CD4-positive, alpha-beta T cell (primary cell): ENCODE measurements at places on chromosomes 4 and X. TPM values are rescaled to one million over a fixed set of nuclear protein-coding genes. Genes with fewer than 3 reads are reported as not detected.

GRCh38 chr4:48752246-48752645 is 27.8 kb downstream of the FRYL start:
- H3K36me3 ChIP-seq = no peaks in the 10 kb centered on the region
- no peak overlapping the region for H3K4me3 ChIP-seq
- no peak overlapping the region for H3K27ac ChIP-seq
- H3K4me1 ChIP-seq = peaks cover 21% of the 10 kb centered on the region
- no peaks in the 10 kb centered on the region for H3K27me3 ChIP-seq

DNA sequence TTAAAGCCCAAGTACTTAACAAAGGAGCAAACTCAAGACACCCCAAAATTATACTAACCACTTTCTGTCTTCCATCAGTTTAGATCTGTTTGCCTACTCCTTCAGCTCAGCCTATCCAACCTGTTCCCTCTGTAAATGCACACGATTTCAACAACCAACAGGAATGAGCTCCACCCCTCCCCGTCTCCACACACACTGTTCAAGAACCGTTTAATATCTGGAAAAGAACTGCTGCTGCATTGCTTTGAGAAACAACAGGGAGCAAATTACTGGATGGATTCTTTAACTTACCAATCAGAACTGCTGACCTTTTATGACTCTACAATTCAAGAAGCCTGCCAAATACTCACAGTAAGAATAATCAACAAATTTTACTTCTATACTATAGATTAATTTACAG is 87.0 kb downstream of the FBXW7 start:
- no peaks in the 10 kb centered on the region for H3K27me3 ChIP-seq
- no peak overlapping the region for H3K27ac ChIP-seq
- H3K4me1 ChIP-seq = no peaks in the 10 kb centered on the region
- H3K36me3 ChIP-seq = no peaks in the 10 kb centered on the region
- no peak overlapping the region for H3K4me3 ChIP-seq

DNA sequence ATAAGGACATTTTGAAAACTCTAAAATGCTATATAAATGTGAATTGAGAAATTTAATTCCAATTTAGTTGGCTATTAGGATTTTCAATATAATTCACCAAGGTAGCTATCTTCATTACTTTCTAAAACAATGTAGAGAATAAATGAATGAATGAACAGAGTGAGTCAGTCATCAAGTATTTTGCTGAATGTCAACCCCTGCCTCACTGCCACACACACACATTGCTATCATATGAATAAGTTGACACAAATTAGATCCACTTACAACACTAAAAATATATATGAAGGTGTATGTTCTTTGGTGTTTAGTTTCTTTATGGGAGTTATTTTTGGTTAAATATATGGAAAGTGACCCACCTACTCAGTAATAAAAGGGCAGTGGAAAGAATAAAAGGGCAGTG is 141.4 kb upstream of the SMIM10 start:
- no peaks in the 10 kb centered on the region for H3K27me3 ChIP-seq
- no peak for DNase-seq
- H3K4me3 ChIP-seq = no peak overlapping the region
- H3K27ac ChIP-seq = no peak overlapping the region
- H3K36me3 ChIP-seq = no peaks in the 10 kb centered on the region

DNA sequence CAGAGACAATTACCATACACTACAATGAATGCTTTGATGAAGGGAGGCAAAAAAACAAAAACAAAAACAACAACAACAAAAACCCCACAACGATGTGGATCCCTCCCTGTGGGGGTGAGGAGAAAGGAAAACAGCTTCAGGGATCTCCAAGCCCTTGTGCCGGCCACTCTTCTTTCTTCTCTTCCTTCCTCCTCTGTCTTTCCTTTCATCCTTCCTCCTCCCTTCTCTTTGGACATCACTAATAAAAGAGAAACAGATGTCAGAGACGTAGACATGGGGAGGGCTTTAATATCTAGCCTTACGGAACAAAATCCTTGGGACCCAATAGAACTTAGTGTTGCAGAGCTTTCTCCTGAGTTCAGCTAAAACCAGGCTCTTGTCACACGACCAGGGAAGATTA is 18.8 kb upstream of the STX18 start:
- peaks cover 2% of the 10 kb centered on the region for H3K36me3 ChIP-seq
- no peaks in the 10 kb centered on the region for H3K4me1 ChIP-seq
- H3K27ac ChIP-seq = no peak overlapping the region
- no peaks in the 10 kb centered on the region for H3K27me3 ChIP-seq
- no peak for DNase-seq

DNA sequence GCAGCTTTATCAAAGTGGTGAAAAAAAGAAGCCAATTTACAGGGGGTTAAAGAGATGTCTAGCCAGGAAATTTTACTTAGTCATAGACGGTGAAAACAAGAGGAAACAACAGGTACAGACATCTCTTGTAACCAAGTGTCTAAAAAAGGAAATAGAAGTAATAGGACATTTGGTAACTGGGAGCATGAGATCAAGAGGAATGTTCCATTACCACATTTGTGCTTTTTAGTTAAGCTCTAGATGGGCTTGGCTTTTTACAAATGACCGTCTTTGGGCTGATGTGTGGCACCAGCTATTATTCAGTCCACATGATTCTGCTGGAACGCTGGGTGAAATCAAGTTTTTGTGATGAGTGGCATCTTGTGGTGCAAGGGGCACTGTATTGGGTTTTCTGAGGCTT is 179.5 kb downstream of the SMIM20 start:
- no peaks in the 10 kb centered on the region for H3K36me3 ChIP-seq
- DNase-seq = no peak
- peaks cover 7% of the 10 kb centered on the region for H3K4me1 ChIP-seq
- H3K4me3 ChIP-seq = no peak overlapping the region
- H3K27me3 ChIP-seq = no peaks in the 10 kb centered on the region

GRCh38 chr4:2534904-2535375 is 1.5 kb upstream of the FAM193A start:
- H3K27me3 ChIP-seq = no peaks in the 10 kb centered on the region
- H3K4me3 ChIP-seq = peak overlapping the region; percentile 59
- no peak for DNase-seq
- H3K4me1 ChIP-seq = peaks cover 34% of the 10 kb centered on the region
- H3K36me3 ChIP-seq = peaks cover 2% of the 10 kb centered on the region
- no peak overlapping the region for H3K27ac ChIP-seq

DNA sequence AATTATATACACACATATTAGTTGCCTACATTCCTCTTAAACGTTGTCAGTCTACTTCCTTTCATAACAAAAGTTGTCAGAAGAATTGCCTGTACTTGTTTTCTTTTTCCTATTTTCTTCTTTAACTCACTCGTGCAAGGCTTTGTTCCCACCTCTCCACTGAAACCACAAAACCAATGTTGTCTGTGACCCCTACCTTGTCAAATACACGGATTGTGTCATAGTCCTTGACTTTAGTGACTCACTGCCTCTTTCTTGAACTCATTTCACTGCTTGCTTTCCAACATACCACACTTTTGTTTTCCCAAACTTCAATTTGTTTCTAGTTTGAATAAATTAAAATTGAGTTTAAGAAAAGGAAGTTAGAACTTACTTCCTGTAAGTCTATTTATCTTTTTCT is 283.9 kb upstream of the AGA start:
- no peak overlapping the region for H3K4me3 ChIP-seq
- no peak for DNase-seq
- H3K4me1 ChIP-seq = no peaks in the 10 kb centered on the region
- no peak overlapping the region for H3K27ac ChIP-seq
- no peaks in the 10 kb centered on the region for H3K36me3 ChIP-seq
- H3K27me3 ChIP-seq = no peaks in the 10 kb centered on the region

Gene LARP7
- 43.5 TPM for total RNA-seq

GRCh38 chr4:76087007-76087769 is 12.7 kb downstream of the ART3 start:
- no peaks in the 10 kb centered on the region for H3K36me3 ChIP-seq
- no peak overlapping the region for H3K4me3 ChIP-seq
- H3K27me3 ChIP-seq = peaks cover 3% of the 10 kb centered on the region
- no peak overlapping the region for H3K27ac ChIP-seq
- H3K4me1 ChIP-seq = no peaks in the 10 kb centered on the region
- DNase-seq = no peak

DNA sequence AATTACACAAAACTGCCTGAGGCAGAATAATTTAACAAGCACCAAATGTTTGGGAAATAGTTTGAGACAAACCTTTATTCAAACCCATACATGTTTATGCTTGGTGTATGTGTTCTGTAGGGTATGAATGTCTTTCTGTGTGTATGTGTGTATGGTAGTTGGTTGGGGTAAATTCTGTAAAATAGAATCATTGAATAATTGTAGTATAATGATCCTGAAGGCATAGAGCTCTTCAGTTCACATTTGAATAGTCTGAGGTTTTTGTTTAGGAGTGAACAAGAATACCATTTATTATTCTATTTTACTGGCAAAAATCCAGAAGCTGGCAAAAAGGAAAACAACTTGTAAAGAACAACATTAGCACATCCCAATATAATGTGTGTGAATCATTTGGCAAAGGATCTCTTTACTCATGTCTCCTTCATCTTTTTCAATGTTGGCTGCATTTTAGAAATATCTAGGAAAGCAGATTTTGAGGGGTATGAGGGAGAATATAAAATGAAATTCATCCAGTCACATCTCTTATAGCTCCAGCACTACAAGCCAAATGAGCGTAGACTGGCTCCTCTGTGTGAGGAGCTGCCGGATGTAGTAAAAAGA is 360.0 kb downstream of the CHIC1 start:
- no peaks in the 10 kb centered on the region for H3K36me3 ChIP-seq
- H3K4me1 ChIP-seq = no peaks in the 10 kb centered on the region
- no peak overlapping the region for H3K4me3 ChIP-seq
- no peak for DNase-seq
- no peak overlapping the region for H3K27ac ChIP-seq

Gene H2BW2
- total RNA-seq = not detected

DNA sequence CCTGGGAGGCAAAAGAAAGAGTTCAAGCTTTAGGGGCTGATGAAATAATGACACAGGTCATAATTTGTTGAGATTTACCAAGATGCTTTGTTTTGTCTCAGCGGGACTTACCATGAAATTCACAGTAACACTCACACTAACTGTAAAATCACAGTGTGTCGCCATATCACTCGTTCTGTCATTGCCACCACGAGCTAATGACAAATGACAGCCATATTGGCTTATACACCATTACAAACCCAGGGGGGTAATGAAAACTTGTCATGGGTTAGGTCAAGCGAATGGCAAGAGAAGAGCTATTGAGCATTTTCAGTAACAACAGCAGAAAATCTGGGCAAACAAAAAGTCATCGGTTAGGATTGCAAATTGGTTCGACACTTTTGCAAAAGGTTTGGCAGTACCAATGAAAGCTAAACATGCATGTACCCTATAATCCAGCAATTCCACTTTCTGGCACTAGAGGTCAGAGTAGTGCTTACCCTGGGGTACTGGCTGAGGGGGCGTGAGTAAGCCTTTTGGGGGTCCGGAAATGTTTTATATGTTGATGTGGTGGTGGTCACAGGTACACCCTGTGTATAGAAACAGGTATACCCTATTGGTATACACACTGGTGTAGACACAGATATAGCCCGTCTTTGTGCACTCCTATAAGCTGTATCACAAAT is 83.9 kb upstream of the RAI2 start:
- no peaks in the 10 kb centered on the region for H3K36me3 ChIP-seq
- no peaks in the 10 kb centered on the region for H3K27me3 ChIP-seq
- no peak overlapping the region for H3K4me3 ChIP-seq
- H3K27ac ChIP-seq = no peak overlapping the region
- DNase-seq = no peak

Gene ADGRG2
- not detected for total RNA-seq

DNA sequence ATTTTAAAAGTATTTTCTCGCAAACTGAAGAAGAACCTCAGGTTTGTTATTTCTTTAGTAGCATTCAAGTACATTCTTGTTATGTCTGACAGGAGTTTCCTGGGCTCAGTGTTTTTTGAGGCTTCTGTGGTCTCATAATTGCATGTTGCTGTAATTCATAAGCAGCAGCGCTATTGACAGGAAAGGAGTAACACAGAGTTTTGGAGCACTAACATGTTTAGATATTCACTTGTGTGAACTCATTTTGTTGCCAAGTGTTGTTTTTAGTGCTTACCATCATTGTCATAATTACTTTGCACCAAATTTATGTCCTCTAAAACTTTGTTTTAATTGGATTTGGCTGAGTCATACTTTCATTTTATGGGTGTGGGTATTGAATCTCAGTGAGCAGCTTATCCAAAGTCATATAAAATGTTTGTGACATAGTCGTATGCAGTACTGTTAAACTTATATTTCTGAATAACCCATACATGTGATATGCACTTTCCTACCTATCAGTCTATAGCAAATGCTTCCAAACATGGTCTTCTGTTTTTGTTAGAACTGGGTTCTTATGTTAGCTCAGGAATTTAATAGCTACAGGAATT is 358.7 kb upstream of the CTSO start:
- no peaks in the 10 kb centered on the region for H3K4me1 ChIP-seq
- H3K27me3 ChIP-seq = no peaks in the 10 kb centered on the region
- no peak overlapping the region for H3K4me3 ChIP-seq
- H3K36me3 ChIP-seq = no peaks in the 10 kb centered on the region

Gene UCP1
- total RNA-seq = not detected

Gene PCDH7
- total RNA-seq = not detected

- H3K4me1 ChIP-seq = no peaks in the 10 kb centered on the region
- no peak overlapping the region for H3K4me3 ChIP-seq
- H3K27me3 ChIP-seq = no peaks in the 10 kb centered on the region
- H3K36me3 ChIP-seq = no peaks in the 10 kb centered on the region
- H3K27ac ChIP-seq = no peak overlapping the region
Observed at GRCh38 chrX:74490247-74490646, 69.0 kb downstream of the SLC16A2 start.

DNA sequence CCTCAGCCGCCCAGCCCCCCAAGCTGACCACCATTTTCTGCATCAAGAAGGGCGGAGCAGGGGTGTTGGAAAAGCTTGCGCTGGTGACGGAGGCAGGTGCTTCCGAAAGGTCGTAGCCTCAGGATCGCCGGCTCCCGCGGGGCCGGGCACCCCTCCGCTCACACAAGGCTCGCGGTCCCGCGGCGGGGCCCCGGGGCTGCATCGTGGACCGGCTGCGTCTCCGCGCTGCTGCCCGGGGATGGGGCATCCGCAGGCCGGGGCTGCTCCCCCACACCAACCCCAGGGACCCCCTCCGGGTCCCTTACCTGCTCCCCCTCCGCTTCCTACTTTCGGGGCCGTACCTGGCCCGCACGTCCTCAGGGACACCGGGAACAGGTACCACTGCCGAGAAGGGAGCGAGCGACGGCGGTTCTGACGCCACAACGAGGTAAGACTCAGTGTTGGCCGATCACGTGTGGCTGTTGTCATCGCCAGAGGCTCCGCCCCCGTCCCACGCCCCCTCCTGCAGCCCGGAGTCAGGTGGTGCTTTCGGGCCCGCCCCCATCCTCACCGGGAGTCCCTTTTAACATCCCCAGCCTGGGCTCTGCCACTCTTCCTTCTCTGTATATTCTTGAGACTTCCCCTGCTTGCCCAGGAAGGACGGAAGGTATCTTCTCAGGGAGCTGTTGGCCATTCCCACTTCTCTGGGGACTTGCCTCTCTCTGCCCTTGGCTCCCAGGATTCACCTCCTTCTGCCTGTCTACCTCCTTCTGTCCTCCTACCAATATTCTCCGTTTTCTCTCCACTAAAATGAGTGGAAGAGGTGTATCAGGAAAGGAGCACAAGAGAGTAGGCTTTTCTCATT is at the start of gene BEX2:
BEX2 (minus strand) TSS at position 436 of the 844 bp plus-strand sequence. CDS start 1,014 bp downstream, outside the sequence.
- no peaks in the 10 kb centered on the region for H3K27me3 ChIP-seq
- H3K4me1 ChIP-seq = peaks cover 9% of the 10 kb centered on the region
- peak within 1 kb of the TSS; percentile 63 for H3K4me3 ChIP-seq
- no peak within 1 kb of the TSS for H3K27ac ChIP-seq
- no peaks in the 10 kb centered on the region for H3K36me3 ChIP-seq
- peak; percentile 76 for DNase-seq

GRCh38 chrX:136623396-136623795 is 24.6 kb upstream of the CD40LG start:
- peaks cover 59% of the 10 kb centered on the region for H3K4me1 ChIP-seq
- H3K27me3 ChIP-seq = no peaks in the 10 kb centered on the region
- H3K36me3 ChIP-seq = no peaks in the 10 kb centered on the region

Gene PTPN13
- 3.9 TPM for total RNA-seq
